ENCODE measurements at places on chromosomes 11 and 22. TPM values are rescaled to one million over a fixed set of nuclear protein-coding genes. Genes with fewer than 3 reads are reported as not detected.

MFRP gene
- 0.52 TPM for total RNA-seq

CEP126 gene
- 2.6 TPM for total RNA-seq

BTBD18 gene
- not detected for total RNA-seq

SHANK2 gene
- total RNA-seq, result 44.4 TPM

NRGN gene
- total RNA-seq, result not detected

C11orf65 gene
- total RNA-seq, result 1.3 TPM

TALDO1 gene
- total RNA-seq, result 78.9 TPM

DNA sequence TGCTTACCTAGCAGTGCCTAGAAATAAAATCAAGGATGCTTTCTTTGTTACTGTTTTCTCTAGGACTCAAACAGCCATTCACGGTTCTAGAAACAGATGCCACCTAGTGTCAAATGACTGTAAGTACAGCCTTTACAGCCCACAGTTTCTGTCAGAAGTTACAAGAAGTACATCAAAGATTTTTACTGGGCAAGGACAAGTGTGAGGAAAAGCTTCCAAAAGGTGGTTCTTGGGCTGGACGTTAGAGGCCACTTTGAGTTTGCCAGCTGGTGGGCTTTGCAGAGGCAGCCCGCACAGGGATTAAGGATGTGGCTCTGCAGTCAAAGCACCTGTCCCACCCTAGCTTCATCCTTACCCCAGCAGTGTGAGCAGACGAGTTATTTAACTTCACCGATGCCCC lies 6.9 kb downstream of the KMT5B start:
- H3K27me3 ChIP-seq, result no peaks in the 10 kb centered on the region
- H3K4me1 ChIP-seq, result peaks cover 75% of the 10 kb centered on the region
- no peak overlapping the region for H3K27ac ChIP-seq
- H3K36me3 ChIP-seq, result no peaks in the 10 kb centered on the region
- H3K4me3 ChIP-seq, result no peak overlapping the region
- DNase-seq, result peak; percentile 25

GRCh38 chr11:429931-430456 lies 11.8 kb downstream of the ANO9 start:
- H3K36me3 ChIP-seq, result no peaks in the 10 kb centered on the region
- no peak for DNase-seq
- H3K27me3 ChIP-seq, result no peaks in the 10 kb centered on the region

GRCh38 chr11:43984519-43985385 lies 42.3 kb downstream of the C11orf96 start:
- H3K36me3 ChIP-seq, result no peaks in the 10 kb centered on the region
- DNase-seq, result peak; percentile 82
- peaks cover 19% of the 10 kb centered on the region for H3K4me1 ChIP-seq
- H3K27ac ChIP-seq, result peak overlapping the region; percentile 46

DNA sequence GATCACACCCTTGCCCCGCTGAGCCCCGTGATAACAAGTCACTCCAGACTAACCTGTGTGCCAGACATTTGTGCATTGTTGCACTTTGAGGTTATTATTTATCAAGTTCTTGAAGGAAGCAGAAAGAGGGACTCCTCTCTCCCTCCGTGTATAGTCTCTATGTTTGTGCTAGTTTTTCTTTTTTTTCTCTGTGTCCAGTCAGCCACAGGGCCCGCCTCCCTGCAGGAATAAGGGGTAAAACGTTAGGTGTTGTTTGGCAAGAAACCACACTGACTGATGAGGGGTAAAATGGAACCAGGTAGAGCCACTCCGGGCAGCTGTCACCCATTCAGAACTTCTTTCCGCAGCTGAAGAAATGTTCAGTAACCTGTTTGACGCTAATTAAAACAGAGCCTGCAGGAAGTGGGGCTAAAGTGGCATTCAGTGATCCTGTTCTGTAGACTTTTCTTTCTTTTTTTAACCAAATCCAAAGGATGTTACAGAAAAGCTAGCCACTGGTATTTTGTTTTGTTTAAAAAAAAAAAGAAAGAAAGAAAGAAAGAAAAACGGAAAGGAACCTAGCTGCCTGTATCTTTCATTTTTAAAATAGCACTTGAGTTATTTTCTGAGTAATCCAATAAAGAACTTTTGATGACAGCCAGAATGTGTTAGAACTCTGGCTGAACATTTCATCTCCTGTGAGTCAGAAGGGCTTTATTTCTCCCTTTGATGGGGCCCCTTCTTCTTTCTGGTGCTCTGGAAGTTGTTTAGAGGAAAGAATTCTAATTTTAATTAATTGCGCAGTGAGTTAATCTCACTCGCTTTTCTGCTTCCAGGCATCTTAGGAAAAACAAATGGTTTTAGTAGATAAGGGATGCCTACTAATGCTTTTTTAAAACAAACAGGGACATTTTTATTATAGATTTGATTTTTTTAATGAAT lies 58.2 kb downstream of the COMMD9 start:
- H3K27ac ChIP-seq, result no peak overlapping the region
- H3K4me3 ChIP-seq, result no peak overlapping the region
- H3K36me3 ChIP-seq, result no peaks in the 10 kb centered on the region
